ENCODE measurements at places on chromosomes 5 and 9. TPM values are rescaled to one million over a fixed set of nuclear protein-coding genes. Genes with fewer than 3 reads are reported as not detected.

TAF11L5 gene
- total RNA-seq: not detected

SLC36A3 gene
- total RNA-seq: not detected

NSG2 gene
- total RNA-seq: not detected

FAXDC2 gene
- total RNA-seq: 3.6 TPM

ERCC8 gene
- 13.1 TPM for total RNA-seq
